ENCODE measurements at places on chromosomes 12 and 14.

- no peak for DNase-seq
Measured at GRCh38 chr14:102508410-102508773, 1.2 kb downstream of the ANKRD9 start.

DNA sequence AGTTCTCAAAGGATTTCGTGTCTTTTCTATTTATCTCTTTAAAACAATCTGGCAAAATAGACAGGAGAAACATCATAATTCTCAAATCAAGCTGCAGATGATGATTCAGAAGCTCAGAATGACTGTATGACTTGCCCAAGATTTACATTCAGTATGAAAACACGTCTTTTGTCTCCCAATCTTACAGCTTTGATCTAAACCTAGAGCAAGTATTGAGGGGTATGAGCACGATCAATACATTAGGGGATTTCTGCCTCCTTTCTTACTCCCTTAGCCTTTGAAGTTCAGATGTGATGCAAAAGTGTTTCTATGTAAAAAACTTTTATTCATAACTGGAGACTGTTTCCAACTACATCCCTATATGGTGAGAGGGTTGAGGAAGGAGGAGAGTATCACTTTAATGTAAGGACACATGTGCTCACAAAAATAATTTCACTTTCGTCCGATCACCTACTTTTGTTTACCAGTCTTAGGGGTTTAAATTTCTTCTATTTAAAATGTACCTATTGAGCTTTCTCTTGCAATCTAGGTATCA is 454.8 kb downstream of the TMTC2 start:
- DNase-seq, result no peak

- DNase-seq, result no peak
Measured at GRCh38 chr14:86346818-86347384, 817.0 kb downstream of the FLRT2 start.

- DNase-seq, result no peak
Measured at GRCh38 chr12:49578471-49579112, 10.7 kb upstream of the MCRS1 start.

DNA sequence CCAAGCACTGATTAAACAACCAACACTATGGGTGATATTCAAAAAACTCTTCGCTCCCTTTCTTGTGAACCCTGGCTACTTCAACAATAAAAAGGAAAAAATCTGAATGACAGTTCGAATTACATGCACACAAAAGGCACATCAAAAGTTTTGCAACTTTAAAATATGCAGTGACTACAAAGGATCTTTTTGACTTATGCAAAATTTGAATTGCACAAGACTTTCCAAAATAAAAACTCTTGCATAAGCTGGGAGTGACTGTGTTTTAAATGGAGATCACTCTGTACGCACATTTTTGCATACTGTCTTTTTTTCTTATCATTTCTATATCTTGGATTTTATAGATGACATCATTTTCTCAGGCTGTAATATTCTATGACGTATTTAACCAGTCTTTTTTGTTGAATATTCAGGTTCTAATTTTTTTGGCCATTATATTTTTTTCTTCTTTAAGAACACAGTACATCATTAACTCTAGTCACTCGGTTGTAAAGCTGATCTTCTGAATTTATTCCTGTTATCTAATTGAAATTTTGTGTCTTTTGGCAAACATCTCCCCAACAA is 667.6 kb upstream of the TBX3 start:
- DNase-seq, result no peak

- no peak for DNase-seq
Measured at GRCh38 chr12:104526751-104527150, 70.0 kb downstream of the CHST11 start.

GRCh38 chr12:83634726-83635267 is 948.1 kb downstream of the TMTC2 start:
- DNase-seq, result no peak

DNA sequence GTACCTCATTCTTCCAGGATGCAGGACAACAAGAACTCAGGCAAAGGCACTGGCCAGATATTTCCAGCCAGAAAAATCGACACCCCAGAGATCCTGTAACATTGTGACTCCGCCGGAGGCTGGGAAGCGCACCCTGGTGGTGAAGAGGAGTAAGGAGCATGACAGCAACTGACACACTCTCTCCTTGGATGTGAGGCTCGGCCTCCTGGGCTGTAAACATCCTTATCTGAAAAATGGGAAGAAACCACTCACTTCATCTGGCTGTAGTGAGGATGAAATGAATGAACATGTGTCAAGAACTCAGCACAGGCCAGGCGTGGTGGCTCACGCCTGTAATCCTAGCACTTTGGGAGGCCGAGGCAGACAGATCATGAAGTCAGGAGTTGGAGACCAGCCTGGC is 27.5 kb downstream of the TCHP start:
- DNase-seq, result no peak

DNA sequence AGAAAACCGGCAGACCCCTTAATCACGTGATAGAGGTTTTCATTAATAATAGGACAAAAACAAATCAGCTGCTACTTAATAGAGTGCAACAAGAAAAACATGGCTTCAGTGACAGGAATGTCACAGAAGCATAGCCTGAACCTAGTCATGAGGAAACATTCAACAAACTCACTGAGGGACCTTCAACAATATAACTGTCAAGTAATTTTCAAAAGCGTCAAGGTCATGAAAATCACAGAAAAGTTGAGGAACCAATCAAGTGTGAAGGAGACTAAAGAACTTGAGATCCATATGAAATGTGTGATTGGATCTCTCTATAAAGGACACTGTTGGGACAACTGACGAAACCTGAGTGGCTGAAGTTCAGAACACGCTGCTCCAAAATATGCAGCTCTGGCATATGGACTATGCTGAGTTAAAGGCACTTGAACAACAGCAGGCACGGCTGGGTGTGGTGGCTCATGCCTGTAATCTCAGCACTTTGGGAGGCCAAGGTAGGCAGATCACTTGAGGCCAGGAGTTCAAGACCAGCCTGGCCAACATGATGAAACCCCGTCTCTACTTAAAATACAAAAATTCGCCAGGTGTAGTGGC is 16.3 kb downstream of the NDUFA12 start:
- DNase-seq, result no peak

DNA sequence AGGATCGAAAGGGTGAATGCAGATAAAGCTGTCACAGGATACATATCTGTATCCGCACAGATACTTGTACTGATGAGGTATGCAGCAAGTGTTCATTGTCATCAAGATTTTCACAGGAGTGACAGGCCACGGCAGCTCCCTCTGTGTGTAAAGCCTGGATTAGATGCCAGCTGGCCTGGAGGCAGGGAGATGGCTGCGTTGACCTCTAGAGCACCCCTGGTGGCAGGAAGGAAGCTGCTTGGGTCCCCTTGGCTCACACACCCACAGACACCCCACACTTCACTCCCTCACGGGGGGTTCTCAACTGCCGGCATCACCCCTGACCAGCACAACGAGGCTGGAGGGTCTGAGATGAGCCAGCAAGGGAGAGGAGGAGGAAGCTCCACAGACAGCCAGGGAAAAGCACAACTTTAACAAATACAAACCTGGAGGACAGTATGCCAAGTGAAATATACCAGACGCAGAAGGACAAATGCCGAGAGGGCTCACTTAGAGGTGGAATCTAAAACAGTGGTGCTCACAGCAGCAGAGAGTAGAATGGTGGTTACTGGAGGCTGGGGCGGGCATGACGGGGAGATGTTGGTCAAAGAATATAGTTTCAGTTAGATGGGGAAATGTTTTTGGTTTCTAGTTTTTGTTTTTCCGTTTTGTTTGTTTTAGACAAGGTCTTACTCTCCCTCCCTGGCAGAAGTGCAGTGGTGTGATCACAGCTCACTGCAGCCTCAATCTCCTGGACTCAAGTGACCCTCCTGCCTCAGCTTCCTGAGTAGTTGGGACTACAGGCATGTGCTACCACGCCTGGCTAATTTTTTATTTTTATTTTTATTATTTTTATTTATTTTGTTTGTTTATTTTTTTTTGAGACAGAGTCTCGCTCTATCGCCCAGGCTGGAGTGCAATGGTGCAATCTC is 45.7 kb downstream of the TEAD4 start:
- DNase-seq, result no peak

- DNase-seq, result no peak
Measured at GRCh38 chr12:108722463-108722862, 8.9 kb downstream of the CORO1C start.

GRCh38 chr14:58341152-58341748 is 42.9 kb downstream of the ARID4A start:
- DNase-seq, result no peak

DNA sequence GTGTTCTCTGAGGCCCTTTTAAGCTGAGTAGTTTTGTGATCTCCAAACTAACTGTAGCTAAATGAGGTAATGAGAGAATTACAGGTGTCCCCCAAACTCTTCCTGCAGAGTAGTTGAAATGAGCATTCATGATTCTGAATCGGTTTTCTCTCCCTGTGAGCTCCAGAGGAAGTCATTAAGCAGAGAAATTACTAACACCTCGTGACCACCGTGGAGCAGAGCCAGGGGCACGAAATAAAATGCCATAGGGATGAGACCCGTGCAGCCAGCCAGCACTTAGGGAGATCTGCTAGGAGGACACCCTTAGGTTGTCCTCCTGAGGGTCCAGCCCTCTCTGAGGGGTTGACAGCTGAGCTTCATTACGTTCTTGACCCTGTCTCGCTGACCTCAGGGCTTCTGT is 79.5 kb downstream of the SLC25A47 start:
- DNase-seq, result no peak

- DNase-seq, result no peak
Measured at GRCh38 chr14:23025151-23025814, 9.4 kb downstream of the PSMB5 start.

- no peak for DNase-seq
Measured at GRCh38 chr12:10940389-10940788, 1.3 kb upstream of the TAS2R14 start.

DNA sequence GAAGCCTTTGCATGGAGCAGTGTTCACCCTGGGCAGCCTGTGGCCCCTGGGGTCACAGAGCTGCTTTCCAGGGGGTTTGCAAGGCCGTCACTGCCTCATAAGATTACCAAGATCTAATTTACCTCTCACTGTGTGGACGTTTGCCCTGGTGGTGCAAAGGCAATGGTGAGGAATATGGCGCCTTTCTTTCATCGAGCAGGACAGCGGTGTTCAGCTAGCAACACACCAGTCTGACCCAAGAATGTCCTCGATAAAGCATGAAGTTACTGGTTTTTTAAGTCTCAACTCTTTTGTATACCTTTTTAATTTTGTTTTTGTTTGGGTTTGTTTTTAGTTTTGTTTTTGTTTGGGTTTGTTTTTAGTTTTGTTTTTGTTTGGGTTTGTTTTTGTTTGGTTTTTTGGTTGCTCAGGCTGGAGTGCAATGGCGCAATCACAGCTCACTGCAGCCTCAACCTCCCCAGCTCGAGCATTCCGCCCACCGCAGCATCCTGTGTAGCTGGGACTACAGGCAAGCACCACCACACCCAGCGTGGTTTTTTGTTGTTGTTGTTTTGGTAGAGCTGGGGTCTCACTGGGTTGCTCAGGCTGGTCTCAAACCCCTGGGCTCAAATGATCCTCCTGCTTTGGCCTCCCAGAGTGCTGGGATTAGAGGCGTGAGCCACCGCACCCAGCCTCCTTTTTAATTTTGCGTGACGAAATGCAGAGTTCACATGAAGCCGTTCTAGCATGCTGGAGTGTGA is 57.9 kb downstream of the PPP2R5C start:
- no peak for DNase-seq

DNA sequence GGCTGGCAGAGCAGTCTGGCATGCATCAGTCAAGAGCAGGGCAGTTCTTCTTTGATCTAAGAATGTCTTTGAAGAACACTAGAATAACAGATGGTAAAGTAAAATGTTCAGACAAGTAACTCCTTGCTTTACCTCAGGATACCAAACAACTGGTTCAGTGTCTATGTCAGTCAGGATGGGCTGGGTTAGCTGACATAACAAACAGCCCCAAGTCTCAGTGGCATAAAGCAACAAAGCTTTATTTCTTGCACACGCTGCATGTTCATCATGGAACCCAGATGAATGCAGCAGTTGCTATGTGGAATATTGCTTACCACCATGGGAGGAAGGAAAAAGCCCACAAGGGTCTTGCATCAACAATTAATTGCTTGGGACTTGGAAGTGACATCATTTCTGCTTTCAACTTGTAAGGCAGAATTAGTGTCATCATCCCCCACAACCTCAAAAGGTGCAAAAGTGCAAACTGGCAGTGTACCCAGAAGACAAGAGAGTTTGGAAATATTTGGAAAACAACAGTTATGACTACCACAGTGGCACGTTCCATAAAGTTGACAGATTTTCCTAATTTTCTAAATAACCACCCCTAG is 21.2 kb downstream of the GPRC5D start:
- no peak for DNase-seq

GRCh38 chr12:104243971-104244370 is 28.4 kb downstream of the TXNRD1 start:
- no peak for DNase-seq

- no peak for DNase-seq
Measured at GRCh38 chr12:98651328-98651727, 6.2 kb downstream of the APAF1 start.

DNA sequence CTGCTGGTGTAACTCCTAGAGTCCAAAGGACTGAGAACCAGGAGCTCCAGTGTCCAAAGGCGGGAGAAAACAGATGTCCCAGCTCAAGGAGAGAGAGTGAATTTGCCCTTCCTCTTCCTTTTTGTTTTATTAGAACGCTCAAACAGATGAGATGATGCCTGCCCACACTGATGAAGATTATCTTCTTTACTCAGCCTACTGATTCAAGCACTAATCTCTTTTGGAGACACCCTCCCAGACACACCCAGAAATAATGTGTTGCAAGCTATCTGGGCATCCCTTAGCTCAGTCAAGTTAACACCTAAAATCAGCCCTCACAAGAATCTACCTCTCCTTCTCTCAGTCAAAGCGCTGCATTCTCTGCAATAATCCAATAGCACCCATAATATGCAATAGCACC is 78.2 kb upstream of the BCL2L14 start:
- DNase-seq, result no peak

- DNase-seq, result no peak
Measured at GRCh38 chr14:65170768-65171507, 68.6 kb upstream of the MAX start.

DNA sequence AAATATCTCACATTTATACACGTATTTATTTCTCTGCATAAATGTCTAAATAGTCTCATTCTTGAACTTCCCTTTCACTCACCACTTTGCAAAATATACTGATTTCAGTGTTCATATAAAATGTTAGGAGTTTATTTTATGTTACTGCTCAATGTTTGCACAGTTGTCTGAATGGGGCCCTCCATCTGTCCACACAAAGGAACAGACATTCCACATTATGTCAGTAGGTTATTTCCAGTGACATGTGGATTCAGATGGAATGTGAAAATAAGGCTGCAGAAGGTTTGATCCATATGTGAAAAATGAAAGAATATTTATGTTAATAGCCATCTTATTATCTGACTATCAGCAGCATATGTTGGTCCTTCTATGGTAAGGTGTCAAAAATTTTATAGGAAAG is 994.4 kb upstream of the SEL1L start:
- DNase-seq, result no peak

GRCh38 chr12:11596141-11596540 is 53.3 kb upstream of the ETV6 start:
- no peak for DNase-seq
